ENCODE measurements at places on chromosomes 2 and 18.

DNA sequence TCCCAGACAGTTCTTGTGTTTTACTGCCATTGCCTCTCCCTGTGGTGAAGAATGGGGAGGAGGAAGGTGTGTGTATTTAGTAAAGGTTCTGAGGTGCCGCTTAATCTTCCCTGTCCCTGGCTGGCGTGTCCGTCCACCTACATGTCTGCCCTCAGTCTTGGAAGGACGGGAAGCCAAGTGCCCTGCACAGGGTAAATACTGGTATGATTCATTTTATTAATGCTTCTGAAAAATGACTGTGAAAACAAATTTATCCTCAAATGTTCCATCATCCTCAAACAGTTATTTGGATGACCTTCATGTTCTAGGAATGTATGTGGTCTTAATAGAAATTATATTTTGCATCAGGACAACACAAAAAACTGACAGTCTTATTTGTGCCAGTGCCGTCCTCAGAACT, 6.6 kb downstream of the EPAS1 start:
- DNase-seq = no peak

DNA sequence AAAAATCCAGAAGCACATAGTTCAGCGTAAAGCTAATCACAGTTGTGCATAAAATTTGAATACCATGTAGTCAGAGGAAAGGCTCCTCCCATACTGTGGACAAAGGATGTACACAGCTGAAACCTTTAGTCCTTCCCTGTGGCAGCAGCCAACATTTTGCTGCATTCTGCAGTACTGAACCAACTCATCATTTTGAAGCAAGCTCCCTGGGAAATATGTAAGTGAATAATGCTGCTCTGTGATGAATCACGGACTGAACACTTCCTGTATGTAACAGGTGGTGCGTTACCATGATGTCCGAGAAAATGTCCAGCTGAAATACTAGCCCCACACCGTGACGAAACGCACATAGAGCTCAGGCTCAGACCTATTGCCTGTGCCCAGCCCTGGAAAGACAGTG, 421.1 kb upstream of the RAB12 start:
- DNase-seq = no peak

- DNase-seq = no peak
Measured at GRCh38 chr18:37252854-37253393, 312.7 kb downstream of the CELF4 start.

GRCh38 chr2:45117383-45117782, 108.1 kb upstream of the SIX2 start:
- DNase-seq = no peak

DNA sequence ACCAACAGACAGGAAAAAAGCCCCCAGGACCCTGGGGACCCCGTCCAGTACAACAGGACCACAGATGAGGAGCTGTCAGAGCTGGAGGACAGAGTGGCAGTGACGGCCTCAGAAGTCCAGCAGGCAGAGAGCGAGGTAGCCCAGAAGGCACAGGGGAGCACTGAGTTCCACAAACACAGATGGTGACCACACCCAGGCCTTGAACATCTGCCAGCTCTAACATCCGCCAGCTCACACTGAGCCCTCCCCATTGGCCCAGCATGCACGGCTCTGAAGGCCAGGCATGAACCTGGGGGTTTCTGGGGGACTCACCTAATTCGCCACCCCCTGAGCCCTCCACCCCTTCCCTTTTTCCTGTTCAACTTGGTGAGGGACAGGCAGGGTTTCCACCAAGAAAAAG, 25.6 kb upstream of the PRLH start:
- DNase-seq = no peak

- DNase-seq = no peak
Measured at GRCh38 chr2:59435635-59436034, 1117.8 kb downstream of the BCL11A start.

DNA sequence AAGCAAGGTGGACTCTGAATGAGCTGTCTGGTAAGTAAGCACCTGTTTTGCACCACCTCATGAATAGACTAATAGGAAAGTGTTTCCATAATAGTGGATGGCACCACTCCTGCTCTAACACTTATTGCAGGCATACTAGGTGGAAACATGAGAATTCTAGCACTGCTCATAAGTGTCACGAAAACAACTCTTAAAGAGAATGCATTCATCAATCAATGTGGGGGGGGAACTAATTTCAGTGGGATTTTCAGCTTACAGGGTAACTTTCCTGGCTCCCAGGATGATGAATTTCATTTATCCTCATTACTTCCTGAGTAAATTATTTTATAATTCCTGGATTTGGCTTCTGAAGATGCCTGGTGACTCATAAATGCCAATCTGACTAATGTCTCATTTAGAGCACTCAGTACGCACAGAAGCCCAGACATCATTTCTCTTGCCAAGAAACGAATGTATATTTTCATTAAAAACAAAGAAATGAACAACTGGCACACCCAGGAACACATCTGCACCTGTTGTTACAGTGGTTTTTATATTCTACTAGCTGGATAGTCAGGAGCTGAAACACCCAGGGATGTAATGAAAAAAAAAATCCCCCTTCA, 129.6 kb downstream of the PID1 start:
- no peak for DNase-seq

GRCh38 chr18:75400366-75400765, 27.1 kb downstream of the SMIM21 start:
- DNase-seq = no peak

GRCh38 chr2:77372636-77373035, 149.5 kb downstream of the LRRTM4 start:
- DNase-seq = no peak

GRCh38 chr18:48417985-48418384, 8.8 kb upstream of the ZBTB7C start:
- DNase-seq = no peak

- DNase-seq = peak; percentile 16
Measured at GRCh38 chr2:162297925-162298552, 20.4 kb downstream of the IFIH1 start.

GRCh38 chr2:3268705-3269029, 109.0 kb downstream of the EIPR1 start:
- DNase-seq = no peak

DNA sequence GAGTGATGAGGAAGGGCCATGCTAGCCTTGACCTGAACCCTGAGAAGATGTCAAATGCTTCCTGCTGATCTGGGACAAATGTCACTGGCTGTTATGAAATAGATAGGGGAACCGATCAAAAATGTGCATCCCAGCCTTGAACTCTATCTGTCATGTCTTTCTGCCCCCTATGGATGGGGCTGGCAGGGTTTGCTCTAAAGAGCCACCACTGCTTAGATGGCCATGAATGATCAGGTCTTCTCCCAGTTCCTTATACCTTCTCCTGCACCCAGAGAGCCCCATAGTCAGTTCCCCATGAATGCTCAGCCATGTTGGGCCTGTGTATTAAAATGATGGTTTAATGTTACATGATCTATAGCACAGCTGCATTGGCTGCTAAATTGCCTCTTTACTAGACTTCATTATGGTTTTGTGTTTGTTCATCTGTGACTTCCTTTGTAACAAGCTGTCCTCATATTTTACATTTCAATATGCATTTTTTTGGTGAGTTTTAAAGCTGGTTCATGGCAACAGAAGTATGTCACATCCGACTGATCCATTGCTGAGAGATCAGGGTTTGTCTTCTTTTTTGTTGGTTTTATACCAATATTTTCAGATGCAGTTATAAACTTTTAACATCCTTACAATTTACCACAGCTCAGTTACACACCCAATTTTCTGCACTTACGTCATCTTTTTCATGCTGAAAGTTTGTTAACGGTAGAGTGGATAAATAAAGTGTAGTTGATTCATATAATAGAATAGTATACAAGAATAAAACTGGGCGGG, 56.3 kb upstream of the SMAD2 start:
- no peak for DNase-seq

- DNase-seq = no peak
Measured at GRCh38 chr18:2027756-2028155, 543.5 kb downstream of the METTL4 start.

GRCh38 chr2:66014450-66014849, 420.5 kb upstream of the MEIS1 start:
- no peak for DNase-seq

DNA sequence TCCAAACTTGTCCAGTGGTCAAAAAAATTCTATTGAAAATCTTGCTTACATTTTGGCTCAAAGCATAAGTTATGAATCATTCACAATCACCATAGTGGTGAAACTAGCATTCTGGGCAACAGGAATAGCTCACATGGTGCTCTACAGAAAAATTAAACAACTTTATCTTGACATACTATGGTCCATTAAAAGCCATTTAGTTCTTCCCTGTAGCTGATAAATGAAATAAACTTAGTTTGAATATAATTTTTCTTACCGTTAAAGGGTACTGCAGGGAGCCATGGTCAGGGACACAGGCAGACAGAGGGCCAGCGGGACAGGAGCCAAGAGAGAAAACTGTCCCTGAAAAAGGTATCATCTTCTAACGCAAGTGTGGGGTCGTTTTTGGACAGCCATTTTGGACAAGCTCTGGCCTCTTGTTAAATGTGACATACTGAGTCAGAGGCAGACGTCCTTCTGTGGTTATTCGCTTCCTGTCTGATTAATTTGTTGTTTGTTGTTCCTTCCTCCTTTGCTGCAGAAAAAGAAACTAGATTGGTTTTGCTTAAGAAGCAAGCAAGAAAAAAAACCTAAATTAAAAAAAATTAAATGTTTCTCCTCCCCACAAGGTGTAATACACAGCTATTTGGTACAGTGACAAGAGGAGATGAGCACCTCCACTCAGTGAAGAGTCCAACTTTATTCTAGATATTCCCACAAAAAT, at the start of gene WIPF1:
TSS of gene WIPF1 (minus strand) at position 460 of the 703 bp plus-strand sequence. CDS start 12,231 bp downstream, outside the sequence.
- peak; percentile 47 for DNase-seq

DNA sequence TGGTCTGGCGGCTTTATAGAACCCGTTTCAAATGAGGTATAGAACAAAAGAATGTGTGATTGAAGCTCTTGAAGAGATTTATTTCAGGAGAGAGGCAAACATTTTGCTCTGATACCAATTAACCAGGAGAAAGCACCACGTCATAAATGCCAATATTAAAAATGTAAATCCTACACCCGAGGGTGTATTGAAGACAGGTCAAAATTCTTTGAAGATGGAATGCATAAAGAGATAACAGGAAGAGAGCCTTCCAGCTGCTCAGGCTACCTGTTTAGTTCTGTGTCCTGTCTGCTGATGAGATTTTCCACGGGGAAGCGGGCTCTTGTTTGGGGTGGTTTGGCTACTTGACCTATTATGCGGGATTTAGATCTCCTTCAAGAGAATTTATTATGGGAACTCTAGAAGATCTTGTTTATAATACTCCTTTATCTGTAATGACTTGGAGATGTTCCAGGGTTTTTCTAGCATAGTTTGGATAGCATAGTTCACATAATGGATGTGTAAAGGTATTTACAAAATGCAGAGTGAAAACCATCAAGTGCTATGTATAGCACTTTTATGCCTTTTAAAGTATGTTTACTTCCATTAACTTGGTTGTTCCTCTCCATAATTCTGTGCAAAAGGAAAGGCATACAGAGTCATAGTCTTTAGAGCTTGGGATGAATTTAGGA, 204.5 kb upstream of the SPRED2 start:
- DNase-seq = no peak

GRCh38 chr2:62309465-62310091, 113.7 kb downstream of the B3GNT2 start:
- DNase-seq = peak; percentile 49

DNA sequence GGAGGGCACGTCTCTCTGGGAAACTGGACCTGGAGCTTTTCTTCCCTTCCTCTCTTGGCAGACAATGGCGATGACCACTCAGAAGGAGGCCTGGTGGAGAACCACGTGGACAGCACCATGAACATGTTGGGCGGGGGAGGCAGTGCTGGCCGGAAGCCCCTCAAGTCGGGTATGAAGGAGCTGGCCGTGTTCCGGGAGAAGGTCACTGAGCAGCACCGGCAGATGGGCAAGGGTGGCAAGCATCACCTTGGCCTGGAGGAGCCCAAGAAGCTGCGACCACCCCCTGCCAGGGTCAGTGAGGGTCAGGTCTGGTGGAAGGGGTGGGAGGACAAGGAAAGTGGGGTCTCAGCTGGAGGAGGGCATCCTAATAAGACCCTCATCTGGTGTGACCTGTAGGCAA, 27.3 kb downstream of the IGFBP2 start:
- no peak for DNase-seq

- DNase-seq = no peak
Measured at GRCh38 chr18:26429535-26430226, 118.7 kb downstream of the KCTD1 start.

DNA sequence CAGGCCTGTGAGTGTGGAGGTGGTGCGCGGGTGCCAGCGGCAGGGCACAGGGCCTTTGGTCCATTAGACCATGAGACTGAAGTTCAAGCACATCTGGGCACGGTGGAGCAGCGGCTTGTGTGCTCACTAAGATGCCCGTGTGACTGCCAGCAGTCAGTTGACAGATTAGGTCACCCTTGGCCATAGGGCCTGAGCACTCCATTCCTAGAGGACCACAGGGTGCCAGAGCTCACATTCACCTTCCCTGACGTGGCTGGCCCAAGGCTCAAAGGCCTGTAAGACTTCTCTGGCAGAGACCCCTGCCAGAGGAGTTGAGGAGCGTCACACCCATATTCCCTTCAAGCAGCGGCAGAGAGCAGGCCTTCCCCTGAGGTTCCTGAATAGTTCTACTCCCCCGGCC, 650 bp downstream of the LHCGR start:
- no peak for DNase-seq

GRCh38 chr2:215637651-215638050, 201.8 kb upstream of the FN1 start:
- no peak for DNase-seq

GRCh38 chr18:7596147-7596546, 29.0 kb downstream of the PTPRM start:
- no peak for DNase-seq

DNA sequence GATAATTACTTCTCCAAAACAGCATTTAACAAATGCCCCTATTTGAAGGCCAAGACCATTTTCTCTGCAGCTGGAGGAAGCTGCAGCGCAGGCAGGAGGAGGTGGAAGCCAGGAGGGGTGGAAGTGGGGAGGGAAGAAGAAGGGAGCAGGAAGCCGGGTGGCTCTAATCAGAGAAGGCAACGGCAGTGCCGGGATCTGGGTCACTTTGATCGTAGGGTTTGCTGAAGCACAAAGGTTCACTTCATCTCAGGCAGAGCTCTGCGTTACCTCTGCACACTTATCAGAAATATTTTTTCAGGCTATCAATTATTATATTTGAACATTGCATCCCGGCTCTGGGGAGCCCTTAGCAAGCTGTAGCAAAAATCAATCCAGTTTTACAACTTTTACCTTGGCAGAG, 315.8 kb upstream of the POU3F3 start:
- DNase-seq = no peak

GRCh38 chr2:69789772-69790600, 39.5 kb upstream of the GMCL1 start:
- DNase-seq = no peak

GRCh38 chr2:152407204-152407721, 72.3 kb downstream of the FMNL2 start:
- peak; percentile 12 for DNase-seq

GRCh38 chr18:37574113-37574512, 8.5 kb upstream of the CELF4 start:
- no peak for DNase-seq

DNA sequence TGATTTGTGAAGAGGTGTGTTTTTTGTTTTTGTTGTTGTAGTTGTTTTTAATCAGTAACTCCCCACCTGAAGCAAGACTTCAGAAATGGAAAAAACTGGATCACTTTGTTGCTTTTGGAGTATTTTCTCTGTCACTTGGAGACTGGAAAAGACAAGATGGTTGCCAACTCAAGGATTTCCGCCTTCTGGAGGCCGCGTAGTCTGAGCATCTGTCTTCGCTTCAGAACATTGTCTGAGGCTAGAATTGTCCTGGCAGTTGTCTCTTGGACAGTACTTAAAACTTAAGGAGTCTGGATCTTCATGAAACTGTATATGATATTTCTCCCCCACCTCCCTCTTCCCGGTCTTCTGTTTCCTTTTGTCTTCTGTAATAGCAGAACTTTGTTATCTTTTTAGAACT, 67.7 kb downstream of the ARHGAP28 start:
- DNase-seq = no peak

All from activated CD4-positive, alpha-beta T cell treated with anti-CD3 and anti-CD28 coated beads, Interleukin-2, amount 50 U/mL, for 48 hours (primary cell).